ENCODE measurements at places on chromosomes 6 and 20.

DNA sequence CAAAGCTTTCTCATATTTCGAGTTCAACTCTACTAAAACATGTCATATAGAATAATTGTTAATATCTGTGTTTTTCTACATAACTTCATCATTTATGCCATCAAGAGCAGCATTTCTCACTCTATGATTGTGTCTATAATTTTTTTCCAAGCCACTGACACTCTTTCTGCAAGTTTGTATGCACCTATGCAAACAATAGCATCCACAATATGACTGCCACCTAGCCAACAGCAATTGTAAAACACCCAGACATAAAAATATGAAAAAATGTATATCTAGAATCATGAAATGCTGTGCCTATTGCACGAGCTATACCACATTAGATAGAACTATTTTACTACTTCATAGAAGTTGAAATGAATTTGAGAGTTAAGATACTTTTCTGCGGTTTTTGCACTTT, 286.5 kb upstream of the MARCKS start:
- no peaks in the 10 kb centered on the region for H3K4me1 ChIP-seq
- H3K27me3 ChIP-seq: no peaks in the 10 kb centered on the region
- H3K27ac ChIP-seq: no peak overlapping the region
- no peak overlapping the region for H3K4me3 ChIP-seq
- H3K36me3 ChIP-seq: no peaks in the 10 kb centered on the region

- no peak overlapping the region for H3K27ac ChIP-seq
- no peak overlapping the region for H3K4me3 ChIP-seq
- H3K4me1 ChIP-seq: no peaks in the 10 kb centered on the region
Measured at GRCh38 chr6:144601221-144601620, 316.1 kb downstream of the UTRN start.

DNA sequence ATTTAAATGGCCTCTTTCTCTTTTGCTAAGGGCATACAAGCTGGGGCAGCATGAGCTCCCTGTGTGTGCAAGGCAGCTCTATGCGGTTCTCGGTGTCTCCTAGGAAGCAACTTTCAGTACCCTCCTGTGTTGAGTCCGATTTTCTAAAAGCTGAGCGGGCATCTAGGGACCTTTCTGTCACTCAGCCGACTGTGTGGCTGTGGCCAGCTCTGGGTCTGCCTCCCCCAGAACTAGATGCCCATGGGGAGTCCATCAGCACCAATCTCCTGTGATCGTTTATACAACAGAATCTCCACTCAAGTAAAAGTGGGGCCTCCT, 7.5 kb downstream of the NELFCD start:
- no peak overlapping the region for H3K27ac ChIP-seq
- H3K27me3 ChIP-seq: no peaks in the 10 kb centered on the region
- no peak for DNase-seq
- H3K4me3 ChIP-seq: no peak overlapping the region
- peaks cover 39% of the 10 kb centered on the region for H3K36me3 ChIP-seq

- no peak overlapping the region for H3K4me3 ChIP-seq
- no peaks in the 10 kb centered on the region for H3K4me1 ChIP-seq
- H3K27me3 ChIP-seq: no peaks in the 10 kb centered on the region
- DNase-seq: no peak
Measured at GRCh38 chr6:38676974-38677544, 25.9 kb downstream of the GLO1 start.

GRCh38 chr6:162941128-162941527, 213.4 kb downstream of the PACRG start:
- H3K4me3 ChIP-seq: no peak overlapping the region
- H3K36me3 ChIP-seq: no peaks in the 10 kb centered on the region
- no peaks in the 10 kb centered on the region for H3K27me3 ChIP-seq
- no peaks in the 10 kb centered on the region for H3K4me1 ChIP-seq
- no peak for DNase-seq
- no peak overlapping the region for H3K27ac ChIP-seq

- peaks cover 5% of the 10 kb centered on the region for H3K4me1 ChIP-seq
- H3K27ac ChIP-seq: peak overlapping the region; percentile 45
- DNase-seq: no peak
- no peaks in the 10 kb centered on the region for H3K27me3 ChIP-seq
- no peak overlapping the region for H3K4me3 ChIP-seq
Measured at GRCh38 chr6:47203938-47204611, 105.6 kb downstream of the TNFRSF21 start.
